ENCODE measurements at places on chromosomes 2 and 18.

- no peak for DNase-seq
These were observed 8.7 kb downstream of the SMAD7 start for GRCh38 chr18:48942086-48942485.

DNA sequence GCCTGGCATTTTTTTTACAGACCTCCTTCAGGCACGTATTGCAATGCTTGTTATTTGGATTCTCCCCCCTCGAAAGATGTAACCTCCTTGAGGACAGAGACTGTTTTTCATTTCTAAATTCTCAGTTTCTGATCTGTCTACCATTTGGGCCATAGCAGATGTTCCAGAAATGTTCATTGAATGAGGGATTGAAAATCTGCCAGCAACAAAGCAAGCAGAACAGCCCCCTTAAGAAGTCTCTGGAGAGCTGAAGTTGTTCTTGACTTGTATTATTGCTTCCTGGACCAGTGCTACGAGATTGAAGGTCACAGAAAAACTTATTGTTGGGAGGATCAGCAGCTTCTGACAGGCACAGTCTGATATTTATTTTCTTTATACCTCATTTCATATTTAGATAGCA lies 355.5 kb downstream of the EPHA4 start:
- no peak for DNase-seq

GRCh38 chr2:242027676-242028450 lies 158.3 kb downstream of the RTP5 start:
- DNase-seq = no peak

DNA sequence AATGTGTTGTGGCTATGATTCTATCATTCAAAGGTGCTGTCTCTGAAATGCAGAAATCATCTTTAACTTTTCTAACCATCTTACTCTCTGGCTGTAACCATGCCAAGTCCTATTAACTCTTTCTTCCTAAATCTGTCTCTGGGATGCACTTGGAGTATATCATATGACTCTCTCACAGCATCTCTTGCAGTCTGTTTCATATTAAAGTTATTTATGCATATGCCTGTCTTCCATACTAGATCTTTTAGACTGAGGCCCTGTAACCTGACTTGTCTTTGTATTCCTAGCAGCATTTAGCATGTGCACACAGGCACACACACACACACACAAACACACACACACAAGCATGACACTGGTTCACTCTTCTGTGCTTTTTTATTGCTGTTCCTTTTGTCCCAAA lies 320.6 kb downstream of the ETAA1 start:
- no peak for DNase-seq

- DNase-seq = no peak
These were observed 71.0 kb upstream of the SALL3 start for GRCh38 chr18:78908462-78909260.

DNA sequence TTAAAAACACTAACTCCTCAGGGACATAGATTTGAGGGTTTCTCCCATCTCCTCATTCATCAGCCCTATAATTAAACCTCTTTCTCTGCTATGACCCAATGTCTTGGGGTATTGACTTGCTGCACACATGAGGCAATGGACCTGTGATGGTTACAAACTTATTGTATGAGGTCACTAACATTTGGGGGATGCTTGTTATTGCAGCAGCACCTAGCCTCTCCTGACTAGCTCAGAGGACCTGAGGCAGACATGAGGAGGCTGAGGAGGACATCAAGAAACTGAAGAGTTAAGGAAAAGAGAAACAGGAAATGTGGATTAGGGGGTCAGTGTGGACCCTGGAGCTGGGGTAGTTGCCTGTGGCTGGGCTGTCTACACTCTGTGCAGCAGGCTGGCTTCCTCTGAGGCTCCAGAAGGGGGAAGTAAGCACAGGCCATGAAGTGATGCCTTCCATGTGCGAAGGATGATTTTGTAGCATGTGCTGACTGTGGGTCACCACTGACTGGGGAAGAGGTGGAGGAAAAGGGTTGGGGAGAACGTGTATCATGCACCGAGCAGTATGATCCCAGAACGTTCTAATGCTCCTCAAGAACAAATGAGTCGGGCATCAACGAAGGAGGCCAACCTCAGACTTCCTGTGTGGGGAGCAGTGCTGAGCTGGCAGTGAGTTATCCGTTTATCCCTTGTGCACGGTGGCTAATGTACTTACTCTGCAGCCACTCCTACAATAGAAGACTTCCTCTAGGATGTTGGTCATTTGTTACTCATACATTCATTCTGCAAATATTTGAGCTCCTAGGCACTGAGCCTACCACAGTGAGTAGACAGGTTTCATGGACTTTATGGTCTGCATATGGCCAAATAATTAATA lies 42.1 kb upstream of the RFX8 start:
- DNase-seq = no peak

DNA sequence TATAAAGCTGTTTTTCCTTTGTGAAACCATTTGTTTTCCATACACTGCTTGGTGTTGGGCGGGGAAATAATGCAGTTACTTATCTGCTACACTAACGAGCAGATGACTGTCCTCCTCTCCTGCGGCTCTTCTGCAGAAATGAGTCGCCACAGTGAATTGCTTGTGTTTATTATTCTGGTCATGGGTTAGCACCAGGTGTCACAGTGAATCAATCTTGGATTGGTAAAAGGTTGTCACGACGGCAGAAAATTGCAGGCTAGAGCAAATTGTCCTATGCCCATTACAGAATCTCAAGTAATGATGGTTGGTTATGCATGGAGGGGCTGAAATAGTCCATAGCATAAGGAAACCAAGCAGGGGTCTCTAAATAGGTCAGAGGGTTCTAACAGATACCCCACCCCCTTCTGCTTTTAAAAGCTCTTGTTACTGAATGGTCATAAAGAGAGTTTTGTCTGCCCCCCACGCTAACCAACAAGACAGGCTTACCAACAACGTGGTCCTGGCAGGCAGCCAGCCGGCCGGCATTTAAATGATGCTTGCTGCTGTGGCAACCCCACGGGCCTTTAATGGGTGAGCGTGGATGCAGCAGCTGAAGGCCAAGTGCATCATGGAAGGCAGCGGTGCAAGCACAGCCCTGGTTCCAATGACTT lies 29.5 kb downstream of the RAB31 start:
- no peak for DNase-seq

DNA sequence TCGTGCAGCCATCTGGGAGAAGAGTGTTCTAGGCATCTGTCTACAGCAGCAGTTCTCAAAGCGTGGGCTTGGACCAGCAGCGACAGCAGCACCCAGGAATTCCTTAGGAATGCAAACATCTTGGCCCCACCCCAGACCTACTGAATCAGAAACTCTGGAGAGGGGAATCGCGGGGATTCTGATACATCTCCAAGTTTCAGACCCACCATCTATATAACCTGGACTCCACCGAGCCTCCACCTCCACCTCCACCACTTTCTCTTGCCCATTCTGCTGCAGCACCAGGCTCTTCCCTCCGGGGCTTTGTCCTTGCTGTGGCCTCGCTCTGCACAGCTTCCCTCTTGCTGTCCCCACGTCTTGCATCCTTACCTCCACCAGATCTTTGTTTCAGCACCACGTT lies 256.4 kb downstream of the BCL2 start:
- no peak for DNase-seq

GRCh38 chr2:175854665-175855064 lies 147.4 kb downstream of the LNPK start:
- no peak for DNase-seq
